ENCODE measurements at places on chromosomes 1 and 21.

DNA sequence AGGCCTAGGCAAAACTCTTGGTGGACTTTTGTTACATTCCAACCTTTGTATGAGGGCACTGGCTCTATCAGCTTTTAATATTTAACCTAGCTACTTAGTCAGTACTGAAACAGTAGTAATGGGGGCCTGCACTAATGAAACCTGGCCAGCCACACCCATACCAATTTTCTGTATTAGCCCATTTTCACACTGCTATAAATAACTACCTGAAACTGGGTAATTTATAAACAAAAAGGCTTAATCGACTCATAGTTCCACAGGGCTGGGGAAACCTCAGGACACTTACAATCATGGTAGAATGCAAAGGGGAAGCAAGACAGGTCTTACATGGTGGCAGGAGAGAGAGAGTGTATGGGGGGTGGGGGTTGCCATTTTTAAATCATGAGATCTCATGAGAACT is 245.7 kb upstream of the RGS18 start:
- DNase-seq, result no peak

DNA sequence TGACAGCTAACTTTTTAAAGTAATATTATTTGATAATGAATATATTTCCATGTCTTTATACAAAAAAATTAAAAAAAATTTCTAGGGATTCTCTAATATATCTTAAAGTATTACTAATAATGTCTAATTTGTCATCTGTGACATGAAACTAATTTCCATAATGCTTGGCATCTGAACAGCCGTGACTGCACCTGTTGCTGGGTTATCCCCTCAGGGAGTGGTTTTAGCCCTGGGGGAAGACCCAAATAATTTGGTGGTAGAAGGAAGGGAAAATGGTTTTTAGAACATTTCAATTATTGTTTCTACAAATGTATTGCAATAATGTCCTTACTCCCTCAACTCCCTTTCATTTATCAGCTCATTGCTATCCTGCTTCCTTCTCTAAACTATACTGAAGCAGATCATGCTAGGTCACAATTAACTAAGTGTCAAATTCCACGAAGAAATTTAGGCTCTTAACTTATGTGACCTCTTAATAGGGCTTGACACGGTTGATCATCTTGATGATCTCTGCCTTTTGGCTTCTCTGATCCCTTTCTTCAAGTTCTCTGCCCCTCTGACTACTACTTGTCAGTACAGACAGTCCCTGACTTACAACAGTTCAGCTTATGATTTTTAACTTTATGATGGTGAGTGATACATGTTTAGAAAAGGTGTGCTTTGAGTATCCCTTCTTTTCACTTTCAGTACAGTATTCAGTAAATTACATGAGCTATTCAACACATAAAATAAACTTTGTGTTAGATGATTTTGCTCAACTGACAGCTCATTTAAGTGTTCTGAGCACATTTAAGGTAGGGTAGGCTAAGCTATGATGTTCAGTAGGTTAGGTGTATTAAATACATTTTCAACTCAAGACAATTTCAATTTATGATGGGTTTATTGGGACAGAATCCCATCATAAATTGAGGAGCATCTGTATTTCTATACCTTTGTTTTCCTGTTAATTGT is 26.4 kb upstream of the DPH5 start:
- no peak for DNase-seq

DNA sequence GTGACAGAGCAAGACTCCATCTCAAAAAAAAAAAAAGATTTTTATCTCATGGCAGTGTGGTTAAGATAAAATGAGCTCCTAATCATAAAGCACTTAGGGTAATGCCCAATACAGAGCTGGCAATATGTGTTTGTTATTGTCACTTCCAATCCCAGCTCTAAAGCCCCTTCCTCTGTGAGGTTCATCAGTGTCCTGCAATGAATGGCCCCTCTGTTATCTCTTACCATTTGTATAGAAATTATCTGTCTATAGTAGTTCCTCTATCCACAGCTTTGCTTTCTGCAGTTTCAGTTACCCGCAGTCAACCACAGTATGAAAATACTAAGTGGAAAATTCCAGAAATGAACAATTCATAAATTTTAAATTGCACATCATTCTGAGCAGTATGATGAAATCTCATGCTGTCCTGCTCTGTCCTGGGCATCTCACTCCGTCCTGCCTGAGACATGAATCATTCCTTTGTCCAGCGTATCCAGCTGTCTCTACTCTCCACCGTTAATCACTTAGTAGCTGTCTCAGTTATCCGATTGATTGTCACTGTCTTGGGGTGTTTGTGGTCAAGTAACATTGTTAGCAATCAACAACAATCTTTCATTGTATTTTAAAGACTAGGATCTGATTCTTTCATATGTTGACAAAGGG is 50.2 kb upstream of the DNAH14 start:
- DNase-seq, result no peak

- DNase-seq, result no peak
Measured at GRCh38 chr1:192764675-192765074, 44.2 kb upstream of the RGS2 start.

DNA sequence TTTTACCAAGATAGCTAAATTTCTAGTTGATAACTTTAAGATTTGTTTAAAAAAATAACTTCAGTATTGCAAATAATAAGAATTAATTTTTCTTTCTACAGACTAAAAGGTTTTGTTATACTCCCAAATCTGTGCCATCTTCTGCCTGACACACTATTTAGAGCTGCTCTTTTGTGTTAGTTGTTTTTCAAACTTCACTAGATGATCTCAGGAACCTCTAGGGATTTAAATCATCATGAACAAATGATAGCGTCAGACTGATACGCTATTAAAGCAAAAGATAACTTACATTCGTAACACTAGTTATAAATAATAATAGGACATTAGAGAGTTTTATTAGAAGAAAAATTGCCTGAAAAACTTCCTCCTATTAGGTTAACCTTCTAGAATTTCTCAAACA is 243.1 kb upstream of the CXADR start:
- DNase-seq, result no peak

- DNase-seq, result no peak
Measured at GRCh38 chr1:21961799-21962198, 15.0 kb upstream of the CELA3B start.

GRCh38 chr1:181906631-181907030 is 154.9 kb downstream of the ZNF648 start:
- no peak for DNase-seq

All from NCI-H526 (cell line).